ENCODE measurements at places on chromosomes 7 and 10.

- DNase-seq, result no peak
These were observed 189.2 kb downstream of the CAMK1D start for GRCh38 chr10:12538491-12538995.

- DNase-seq, result no peak
These were observed 3.5 kb upstream of the DEPP1 start for GRCh38 chr10:44982114-44982460.

DNA sequence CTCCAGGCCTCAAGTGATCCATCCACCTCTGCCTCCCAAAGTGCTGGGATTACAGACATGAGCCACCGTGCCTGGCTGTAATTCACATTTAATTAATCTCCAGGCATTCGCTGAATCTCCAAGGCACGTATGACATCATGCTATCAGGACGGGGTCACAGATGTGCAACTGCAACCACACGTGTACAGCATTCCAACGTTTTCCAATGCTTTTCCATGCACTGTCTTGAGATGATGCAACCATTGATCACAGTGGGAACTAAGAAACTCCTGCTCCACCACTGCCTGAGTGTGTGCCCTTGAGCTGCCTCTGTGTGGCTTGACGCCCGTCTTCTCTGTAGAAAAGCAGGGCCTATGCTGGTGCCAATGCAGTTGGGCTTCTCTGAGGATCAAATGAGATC, 119.8 kb upstream of the LYZL2 start:
- DNase-seq, result no peak

DNA sequence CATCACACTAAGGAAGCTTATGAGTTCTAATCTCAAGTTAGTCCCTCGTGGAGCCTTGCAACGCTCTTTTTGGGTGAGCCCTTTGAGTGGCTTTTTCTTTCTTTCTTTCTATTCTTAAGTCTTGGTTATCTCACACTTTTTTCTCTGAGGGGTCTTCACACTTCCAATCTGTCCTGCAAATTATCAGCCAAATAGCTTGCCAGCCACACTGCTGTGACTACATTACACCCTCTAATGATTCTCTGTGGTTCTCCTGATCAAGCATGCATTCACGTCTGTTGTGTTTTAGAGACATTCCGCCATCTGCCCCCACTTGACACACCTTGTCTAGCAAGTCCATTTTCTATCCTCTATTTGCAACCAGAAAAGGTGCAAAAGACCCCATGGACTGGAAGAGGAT, 340.2 kb downstream of the THSD7A start:
- DNase-seq, result no peak
